ENCODE measurements at places on chromosomes 1 and 21.
A peak's percentile ranks its signal among the peaks of the same experiment; 100 is the strongest.

DNA sequence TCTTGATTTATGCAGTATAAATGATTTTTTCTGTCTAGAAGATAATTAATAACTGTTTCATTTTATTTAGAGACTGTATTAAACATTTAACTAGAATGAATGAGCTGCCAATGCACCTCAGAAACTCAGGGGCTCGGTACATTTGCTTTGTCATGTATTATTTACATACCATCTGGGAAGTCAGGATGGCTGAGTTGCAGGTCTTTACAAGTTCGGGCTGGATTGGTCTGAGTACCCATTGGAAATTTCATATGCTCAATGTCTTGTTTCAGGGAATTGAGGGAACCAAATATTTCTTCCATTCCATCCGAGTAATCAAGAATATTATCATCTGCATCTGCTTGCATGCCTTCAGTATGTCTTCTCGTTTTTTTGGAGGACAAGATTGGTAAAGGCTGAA lies 221.7 kb downstream of the COL11A1 start:
- no peak for DNase-seq

DNA sequence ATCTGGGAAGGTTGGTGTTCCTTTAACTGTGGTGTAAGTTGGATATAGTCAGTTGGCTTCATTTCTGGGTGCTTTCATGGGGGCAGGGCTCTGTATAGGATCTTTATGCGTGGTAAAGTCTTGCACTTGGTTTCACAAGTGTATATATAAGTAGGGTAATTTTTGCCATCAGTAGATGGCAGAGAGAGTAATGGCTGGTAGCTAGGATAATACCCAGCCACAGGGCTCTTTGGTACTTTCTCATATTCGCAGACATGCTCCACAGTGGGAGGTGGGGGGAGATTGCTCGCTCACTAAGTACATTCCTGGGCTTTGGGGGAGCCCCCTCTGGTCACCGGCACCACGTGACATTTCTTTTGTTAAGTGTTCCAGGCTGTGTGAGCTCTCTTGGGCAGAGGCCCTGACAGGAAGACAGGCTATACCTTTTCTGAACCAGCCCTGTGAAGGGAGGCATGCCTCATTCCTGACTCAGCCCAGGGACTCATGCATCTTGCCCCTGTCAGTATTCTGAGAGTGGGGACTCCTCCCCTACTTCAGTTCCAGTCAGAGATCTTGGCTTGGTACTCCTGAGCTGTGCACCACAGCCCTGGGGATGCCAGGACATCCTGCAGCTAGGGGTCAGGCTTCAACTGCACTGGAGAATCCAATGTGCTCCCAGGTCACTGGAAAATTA lies 37.6 kb downstream of the FCRL2 start:
- DNase-seq: no peak

DNA sequence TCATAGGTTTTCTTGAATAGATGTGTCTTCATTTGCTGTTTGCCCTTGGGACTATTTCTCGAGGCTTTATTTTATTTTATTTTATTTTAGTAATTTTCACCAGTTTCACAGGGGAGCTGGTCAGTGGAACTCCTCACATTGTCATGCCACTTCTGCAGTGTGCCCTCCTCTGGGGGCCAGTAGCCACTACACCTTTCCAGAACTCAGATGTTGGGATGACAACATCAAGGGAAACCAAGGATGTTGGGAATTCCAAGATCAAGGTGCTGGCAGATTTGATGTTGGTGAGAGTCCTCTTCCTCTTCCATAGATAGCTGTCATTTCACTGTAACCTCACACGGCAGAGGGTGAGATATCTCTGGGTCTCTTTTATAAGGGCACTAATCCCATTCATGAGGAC lies 35.5 kb downstream of the SLC26A9 start:
- no peak for DNase-seq

DNA sequence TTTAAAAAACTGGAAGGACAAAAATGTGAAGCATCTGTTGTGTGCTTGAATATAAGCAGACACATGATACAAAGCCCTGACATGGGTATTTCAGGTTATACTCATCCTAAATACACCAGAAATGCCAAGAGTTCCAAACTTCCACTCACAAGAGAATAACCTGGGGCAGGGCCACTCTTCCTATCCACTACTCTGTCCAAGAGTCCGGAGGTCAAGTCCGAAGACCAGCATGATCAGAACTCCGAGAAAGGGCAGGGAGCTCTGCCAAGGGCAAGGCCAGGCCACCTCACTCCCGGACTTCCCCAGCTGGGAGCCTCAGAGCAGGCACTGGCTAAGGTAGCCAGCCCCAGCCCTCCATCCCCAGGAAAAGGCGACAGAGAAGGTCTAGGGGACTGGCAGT lies 37.5 kb downstream of the HLCS start:
- DNase-seq: no peak

DNA sequence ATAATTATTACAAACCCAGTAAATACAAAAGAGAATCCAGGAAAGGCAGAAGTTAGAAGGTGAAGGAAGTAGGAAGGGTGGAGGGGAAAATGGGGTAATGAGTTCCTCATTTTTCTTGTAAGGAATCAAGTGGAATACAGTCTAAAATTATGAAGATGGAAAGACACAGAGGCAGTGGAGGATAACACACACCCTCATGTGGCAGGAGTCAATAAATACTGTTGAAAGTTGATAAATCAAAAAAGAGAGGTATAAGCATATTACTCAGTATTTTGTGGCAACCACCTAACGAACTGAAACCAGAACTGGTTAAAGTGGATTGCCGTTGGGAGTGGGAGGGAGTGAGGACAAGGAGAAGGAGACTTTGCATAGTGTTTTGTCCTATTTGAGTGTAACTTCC lies 78.6 kb upstream of the SLC44A3 start:
- no peak for DNase-seq

- no peak for DNase-seq
Measured at GRCh38 chr1:157363660-157364140, 188.6 kb downstream of the FCRL5 start.

GRCh38 chr1:170200161-170200560 lies 54.4 kb downstream of the NTMT2 start:
- DNase-seq: no peak

- DNase-seq: no peak
Measured at GRCh38 chr1:229019663-229020271, 251.1 kb upstream of the RAB4A start.

DNA sequence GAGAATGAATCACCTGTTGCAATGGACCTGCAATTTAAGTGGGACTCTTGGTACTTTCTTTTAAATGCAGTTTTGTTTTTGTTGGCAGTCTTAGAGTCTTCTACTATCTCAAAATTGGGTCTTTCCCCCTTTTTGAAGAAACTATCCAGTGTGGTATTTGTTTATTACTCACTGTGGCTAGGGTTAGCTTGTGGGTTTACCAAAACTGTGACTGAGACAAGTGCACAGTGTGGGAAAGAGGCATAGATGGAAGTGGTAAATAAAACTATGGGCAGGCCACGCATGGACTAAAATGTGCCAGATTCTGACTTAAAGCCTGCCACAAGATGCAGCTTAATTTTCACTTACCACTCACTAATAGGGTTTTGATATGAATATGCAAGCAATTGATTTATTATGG lies 1441.7 kb downstream of the PLA2G4A start:
- DNase-seq: no peak

GRCh38 chr1:84360316-84360715 lies 38.0 kb upstream of the DNASE2B start:
- DNase-seq: no peak

GRCh38 chr1:88463401-88463985 lies 220.6 kb upstream of the PKN2 start:
- no peak for DNase-seq

GRCh38 chr1:113983826-113984225 lies 4.6 kb downstream of the OLFML3 start:
- DNase-seq: no peak

DNA sequence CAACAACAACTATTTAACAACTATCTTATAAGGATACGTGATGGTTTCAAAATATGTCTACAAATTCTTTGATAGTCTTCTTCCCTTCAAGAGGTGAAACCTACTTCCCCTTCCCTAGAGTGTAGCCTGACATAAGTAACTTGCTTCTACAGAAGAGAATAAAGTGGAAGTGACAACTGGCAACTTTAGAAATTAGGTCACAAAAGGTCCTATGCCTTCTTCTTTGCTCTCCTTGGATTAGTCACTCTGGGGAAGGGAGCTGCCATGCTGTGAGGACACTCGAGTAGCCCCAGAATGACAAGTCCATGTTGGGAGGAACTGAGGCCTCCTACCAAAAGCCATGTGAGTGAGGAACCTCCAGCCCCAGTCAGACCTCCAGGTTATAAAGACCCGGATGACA lies 19.2 kb downstream of the EFCAB14 start:
- DNase-seq: no peak

GRCh38 chr1:78250201-78250600 lies 204.4 kb downstream of the GIPC2 start:
- no peak for DNase-seq

DNA sequence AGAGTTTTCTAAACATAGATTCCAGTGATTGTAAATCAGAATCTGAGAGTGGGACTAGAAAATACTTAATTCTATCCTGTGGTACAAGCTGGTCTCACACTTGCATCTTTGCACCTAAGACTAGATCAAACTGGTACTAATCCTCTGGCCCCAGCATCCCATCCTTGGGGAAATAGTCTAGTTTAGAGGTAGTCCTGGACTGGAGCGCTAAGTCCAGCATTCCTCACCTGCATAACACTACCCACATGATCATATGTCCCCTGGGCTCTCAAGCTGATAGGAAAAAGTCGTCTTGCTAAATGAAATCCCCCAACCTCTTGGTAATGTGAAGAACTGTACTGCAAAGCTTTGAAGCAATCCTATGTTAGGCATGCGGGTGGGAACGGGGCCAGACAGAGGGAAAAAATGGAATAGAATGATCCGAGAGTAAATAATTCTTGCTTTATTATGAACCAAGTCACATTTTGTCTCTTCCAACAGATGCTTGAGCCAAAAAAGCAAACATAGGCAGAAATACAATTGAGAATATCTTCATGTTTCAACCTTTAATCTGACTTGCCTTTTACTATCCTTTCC lies 4.8 kb downstream of the COX20 start:
- DNase-seq: no peak

- no peak for DNase-seq
Measured at GRCh38 chr1:9319789-9320519, 27.3 kb downstream of the SPSB1 start.

DNA sequence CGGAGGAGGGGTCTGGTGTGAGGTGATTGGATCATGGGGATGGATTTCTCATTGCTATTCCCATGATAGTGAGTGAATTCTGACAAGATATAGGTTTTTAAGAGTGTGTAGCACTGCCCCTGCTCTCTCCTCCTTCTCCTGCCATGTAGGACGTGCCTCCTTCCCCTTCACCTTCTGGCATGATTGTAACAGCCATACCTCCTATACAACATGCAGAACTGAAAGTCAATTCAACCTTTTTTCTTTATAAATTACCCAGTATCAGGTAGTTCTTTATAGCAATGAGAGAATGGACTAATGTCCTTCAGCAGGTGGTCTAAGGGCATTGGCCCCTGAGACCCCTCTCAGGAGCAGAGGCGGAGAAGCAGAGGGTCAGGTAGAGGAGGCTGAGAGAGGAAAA lies 168.7 kb upstream of the ETV3 start:
- DNase-seq: no peak

GRCh38 chr1:57983441-57983840 lies 559.6 kb upstream of the DAB1 start:
- no peak for DNase-seq

DNA sequence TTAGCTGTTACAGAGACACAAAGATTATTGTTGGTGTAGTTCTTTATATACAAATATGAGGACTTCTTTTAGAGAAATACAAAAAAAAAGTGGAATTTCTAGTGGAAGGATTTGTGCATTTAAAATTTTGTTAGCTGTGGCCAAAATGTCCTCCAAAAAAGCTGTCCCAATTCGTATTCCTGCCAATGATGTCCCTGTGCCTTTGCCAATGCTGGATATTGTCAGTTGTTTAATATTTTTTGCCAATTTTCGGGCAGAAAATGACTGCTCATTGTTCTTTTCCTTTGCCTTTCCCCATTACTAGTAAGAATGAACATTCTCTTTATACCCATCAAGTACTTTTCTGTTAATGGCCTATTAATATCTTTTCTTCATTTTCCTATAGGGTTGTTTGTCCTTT lies 110.0 kb upstream of the HOOK1 start:
- DNase-seq: no peak

GRCh38 chr1:225603538-225604354 lies 49.2 kb downstream of the ENAH start:
- DNase-seq: no peak

- peak; percentile 88 for DNase-seq
Measured at GRCh38 chr21:21165063-21165645, 166.9 kb downstream of the NCAM2 start.

GRCh38 chr1:58406301-58407071 lies 140.0 kb downstream of the OMA1 start:
- DNase-seq: no peak

GRCh38 chr1:42463921-42464320 lies 835 bp downstream of the CCDC30 start:
- no peak for DNase-seq

GRCh38 chr1:112808861-112809684 lies 93.9 kb upstream of the PPM1J start:
- peak; percentile 18 for DNase-seq

- no peak for DNase-seq
Measured at GRCh38 chr1:75423136-75423535, 187.8 kb downstream of the SLC44A5 start.

GRCh38 chr21:15644489-15644888 lies 85.3 kb upstream of the USP25 start:
- no peak for DNase-seq

DNA sequence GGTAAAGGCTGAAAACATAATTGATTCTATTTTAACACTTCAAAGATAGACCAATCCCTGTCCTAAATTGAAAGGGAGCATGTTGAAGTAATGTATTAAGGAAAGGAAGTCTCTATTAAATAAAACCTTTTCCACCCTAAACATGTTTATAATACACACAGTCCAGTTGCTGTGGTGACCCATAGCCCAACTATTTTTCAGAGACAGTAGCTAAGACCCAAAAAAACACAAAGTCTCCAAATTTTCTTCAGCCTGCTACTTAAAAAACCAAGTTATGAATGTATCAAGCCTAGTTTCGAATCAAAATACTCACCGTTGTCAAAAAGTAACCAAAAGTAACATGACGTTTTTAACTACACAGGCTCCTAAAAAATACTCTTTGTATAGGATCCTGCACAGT lies 1.6 kb downstream of the ELK4 start:
- no peak for DNase-seq

DNA sequence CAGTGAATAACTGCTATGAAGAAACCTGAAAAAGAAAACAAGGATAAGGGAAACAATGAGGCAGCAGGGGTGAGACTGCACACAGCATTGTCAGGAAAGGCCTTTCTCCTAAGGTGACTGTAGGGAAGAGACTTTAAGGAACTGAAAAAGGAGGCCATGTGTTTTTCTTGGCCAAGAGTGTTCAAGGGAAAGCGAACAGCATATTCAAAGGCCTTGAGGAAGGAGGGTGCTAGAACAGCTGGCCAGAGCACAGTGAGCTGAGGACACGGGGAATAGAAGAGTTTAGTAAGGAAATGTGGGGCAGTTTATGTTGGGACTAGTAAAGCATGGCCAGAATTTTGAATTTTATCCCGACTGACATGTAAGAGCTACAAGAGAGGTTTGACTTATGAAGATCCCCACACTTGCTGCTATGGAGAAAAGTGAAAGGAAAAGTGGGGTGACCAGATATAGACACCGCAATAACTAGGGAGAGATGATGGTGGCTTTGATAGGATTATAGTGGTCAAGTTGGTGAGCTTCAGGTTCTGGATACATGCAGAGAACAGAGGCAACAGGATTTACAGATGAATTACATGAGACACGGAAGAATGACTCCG lies 1.4 kb downstream of the RWDD2B start:
- DNase-seq: no peak

GRCh38 chr1:24181619-24182018 lies 5.5 kb downstream of the IFNLR1 start:
- no peak for DNase-seq

GRCh38 chr21:45547545-45547900 lies 5.3 kb upstream of the SLC19A1 start:
- no peak for DNase-seq
